ENCODE measurements at places on chromosomes 16 and 17.

- DNase-seq = no peak
Measured at GRCh38 chr16:58299757-58300349, 5.0 kb upstream of the PRSS54 start.

DNA sequence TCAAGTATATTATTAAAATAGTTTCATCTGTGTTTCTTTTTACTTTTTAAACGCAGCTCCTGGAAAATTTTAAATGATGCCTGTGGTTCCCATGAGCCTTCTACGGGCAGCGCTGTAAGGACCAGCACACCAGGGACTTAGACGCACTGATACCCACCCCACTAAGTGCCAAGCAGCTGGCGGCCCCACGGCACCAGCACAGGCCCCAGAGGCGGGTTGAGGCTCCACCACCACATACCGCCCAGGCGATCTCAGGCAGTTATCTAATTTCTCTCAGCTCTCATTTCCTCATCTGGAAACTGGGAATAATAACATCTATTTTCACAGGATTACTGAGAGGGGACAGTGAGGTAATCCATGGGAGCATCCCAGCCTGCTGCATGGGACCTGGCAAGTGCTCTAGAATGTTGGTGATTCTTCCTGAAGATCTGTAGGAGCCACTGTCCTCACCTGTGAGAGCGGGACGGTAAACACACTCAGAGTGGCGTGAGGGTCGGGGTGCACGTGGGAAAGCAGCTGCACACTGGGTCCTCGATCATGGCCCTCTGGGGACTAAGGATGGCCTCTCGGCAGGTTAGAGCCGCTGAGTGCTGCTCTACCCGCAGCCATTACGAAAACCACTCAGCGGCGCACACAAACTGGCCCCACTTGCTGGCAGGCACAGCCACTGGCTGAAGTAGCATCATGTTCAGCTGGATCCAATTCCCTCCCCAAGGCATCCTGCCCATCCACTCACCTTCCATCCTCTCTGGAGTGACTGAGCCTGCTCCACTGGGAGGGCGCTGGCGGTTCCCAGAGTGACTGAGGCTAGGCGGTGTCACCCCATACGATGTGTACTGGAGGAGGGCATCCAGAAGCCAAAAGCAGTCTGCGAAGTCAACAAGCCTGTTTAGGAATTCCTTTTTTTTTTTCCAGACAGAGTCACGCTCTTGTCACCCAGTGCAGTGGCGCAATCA, 17.6 kb upstream of the SLC38A8 start:
- no peak for DNase-seq

DNA sequence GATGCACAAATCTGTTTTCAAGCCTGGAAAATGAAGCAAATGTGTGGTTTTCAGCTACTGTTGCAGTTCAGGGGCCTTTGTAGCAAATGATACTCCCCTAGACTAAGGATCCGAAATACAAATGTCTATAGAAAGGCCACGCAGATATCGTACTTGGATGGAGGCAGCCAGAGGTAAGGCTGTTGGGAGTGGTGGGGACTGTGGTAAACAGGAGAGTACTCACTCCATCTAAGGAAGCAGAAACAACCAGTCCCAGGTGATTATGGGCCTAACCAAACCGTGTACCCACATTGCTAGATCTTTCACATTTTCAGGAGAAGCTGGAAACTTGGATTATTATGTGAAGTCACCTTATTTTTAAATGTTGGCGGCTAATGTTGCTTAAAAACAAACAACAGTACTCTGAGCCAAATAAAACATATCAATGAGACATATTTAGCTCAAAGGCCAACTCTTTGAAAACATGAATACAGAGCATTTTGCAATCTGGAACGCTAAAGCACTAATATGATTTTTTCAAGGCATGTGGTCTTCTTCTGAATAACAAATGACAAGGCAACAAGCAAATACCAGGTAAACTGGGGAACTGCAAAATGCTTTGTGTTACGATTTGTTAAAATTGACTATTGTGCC, 110.1 kb downstream of the YPEL2 start:
- DNase-seq = no peak

GRCh38 chr17:39576187-39576586, 31.5 kb downstream of the NEUROD2 start:
- no peak for DNase-seq

DNA sequence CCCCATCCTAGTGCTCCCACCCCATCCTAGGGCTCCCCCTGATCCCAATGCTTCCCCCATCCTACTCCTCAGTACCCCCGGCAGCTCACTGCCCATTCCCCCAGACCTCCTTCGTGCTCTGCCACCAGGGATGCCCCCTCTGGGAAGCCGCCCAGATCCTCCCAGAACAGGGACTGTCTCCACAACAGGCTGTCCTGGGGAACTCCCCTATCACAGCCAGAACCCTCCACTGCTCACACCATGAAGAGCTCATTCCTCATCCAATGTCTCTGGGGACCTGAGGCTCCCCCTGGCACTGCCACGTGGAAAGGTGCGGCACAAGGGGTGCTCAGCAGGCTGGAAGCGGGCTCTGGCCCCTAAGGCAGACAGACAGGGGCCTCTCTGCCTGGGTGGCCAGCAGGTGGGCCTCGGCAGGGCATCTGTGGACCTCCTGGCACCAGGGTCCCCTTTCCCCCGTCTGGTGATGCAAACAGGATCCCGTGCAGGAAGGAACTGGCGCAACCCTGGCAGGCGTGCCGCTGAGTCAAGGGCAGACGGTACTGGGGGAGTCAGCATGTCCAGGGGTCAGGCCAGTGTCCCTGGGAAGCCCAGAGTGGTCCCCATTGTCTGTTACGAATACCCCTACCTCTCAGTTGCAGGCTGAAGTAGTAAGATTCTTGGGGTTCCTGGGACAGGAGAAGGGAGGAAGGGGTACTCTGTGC, 14.8 kb upstream of the PVALEF start:
- no peak for DNase-seq

DNA sequence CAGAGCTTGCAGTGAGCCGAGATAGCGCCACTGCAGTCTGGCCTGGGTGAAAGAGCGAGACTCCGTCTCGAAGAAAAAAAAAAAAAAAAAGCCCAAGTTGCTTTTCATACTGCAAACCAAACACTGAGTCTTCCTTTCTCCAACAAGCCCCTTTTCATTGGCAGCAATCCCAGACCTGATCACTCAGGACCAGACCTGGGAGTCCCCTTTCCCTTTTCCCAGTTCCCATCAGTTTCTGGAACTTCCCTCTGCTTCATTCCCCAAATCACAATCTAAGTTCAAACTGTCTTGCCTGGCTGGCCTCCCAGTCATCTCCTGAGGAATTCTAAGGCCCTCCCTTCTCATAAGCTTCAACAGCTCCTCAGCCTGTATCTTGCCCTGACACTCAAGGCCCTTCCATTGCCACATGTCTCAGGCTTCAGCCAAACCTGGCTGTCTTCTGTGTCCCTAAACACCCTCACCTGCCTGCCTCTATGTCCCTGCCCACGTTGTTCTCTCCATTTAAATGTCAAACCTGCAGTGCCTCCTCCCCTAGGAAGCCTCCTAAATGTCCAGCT, 11.8 kb upstream of the PHF12 start:
- DNase-seq = no peak

DNA sequence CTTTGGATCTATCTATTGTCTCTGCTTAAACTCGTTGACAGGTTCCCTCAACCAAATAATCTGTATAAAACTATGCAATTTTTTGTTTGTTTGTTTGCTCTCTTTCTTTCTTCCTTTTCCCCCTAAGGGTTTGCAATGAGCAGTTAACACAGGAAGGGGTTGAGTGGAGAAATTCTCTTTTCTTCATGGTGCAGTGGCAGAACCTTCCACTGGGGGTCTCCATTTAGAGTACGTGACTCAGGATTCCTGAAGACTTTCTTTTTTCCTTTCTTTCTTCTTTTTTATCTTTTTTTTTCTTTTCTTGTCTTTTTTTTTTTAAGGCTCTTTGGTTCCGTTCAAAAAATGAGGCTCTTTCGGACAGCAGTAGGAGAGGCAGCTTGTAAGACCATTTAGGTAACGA, 19.5 kb upstream of the RBFOX1 start:
- no peak for DNase-seq

- DNase-seq = no peak
Measured at GRCh38 chr16:12124742-12125141, 148.2 kb downstream of the SNX29 start.
